ENCODE measurements at places on chromosomes 16 and 17. TPM values are rescaled to one million over a fixed set of nuclear protein-coding genes. Genes with fewer than 3 reads are reported as not detected.

DNA sequence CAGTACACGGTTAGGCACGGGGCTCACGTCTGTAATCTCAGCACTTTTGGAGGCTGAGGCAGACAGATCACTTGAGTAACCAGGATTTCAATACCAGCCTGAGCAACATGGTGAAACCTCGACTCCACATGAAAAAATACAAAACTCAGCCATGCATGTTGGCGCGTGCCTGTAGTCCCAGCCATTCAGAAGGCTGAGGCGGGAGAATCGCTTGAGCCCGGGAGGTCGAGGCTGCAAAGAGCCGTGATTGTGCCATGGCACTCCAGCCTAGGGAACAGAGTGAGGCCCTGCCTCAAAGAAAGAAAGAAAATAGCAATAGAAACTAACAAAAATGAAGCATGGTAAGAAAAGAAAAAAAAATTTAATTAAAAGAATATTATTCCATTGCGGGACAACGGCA is 128.0 kb upstream of the CHMP6 start:
- DNase-seq, result no peak

DNA sequence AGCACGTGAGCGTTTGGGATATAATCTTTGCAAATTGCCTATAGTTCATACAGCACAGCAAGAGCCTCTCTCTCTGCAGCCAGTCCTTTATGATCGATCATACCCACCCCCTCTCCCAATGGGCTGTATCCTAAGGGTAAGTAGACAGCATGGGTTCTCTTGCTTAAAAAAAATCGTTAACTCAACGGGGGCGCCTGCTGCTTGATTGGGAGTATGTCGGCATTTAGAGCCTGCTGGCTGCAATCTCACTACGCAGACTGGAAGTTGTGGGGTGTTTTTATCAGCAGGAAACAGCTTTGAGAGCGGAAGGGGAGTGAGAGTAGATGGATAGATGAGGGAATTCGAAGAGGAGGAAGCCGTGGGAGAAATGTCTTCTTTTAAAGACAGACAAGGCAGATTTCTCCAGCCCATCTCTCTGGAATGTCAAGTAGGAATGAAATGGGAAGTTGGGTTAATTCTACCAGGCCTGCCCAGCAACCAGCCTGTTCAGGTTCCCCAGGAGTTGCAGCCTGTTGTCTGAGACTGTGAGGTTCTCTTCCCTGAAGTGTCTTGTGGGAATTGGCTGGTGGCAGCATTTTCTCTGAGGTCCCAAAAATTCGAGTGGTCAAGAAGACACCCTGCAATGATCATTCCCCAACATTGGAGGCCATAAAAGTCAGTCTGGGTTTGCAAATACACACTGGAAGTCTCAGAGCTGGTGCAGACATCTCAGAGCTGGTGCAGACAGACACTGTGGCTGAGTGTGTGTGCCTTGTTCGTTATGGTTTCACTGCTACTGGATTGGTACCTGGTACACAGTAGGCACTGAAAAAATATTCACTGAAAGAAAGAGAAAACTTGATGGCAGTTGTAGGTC is 65.6 kb downstream of the PRKCB start:
- no peak for DNase-seq

Gene SOX8
- polyA plus RNA-seq, result 4.0 TPM

Gene ZNF286A
- polyA plus RNA-seq, result 40.9 TPM

GRCh38 chr16:85415196-85416090 is 197.7 kb upstream of the GSE1 start:
- no peak for DNase-seq

- no peak for DNase-seq
Observed at GRCh38 chr16:5058476-5058875, 7.3 kb downstream of the C16orf89 start.

GRCh38 chr17:41777574-41778188 is 8.8 kb downstream of the JUP start:
- DNase-seq, result peak; percentile 72

Gene HIRIP3
- polyA plus RNA-seq, result 16.7 TPM

DNA sequence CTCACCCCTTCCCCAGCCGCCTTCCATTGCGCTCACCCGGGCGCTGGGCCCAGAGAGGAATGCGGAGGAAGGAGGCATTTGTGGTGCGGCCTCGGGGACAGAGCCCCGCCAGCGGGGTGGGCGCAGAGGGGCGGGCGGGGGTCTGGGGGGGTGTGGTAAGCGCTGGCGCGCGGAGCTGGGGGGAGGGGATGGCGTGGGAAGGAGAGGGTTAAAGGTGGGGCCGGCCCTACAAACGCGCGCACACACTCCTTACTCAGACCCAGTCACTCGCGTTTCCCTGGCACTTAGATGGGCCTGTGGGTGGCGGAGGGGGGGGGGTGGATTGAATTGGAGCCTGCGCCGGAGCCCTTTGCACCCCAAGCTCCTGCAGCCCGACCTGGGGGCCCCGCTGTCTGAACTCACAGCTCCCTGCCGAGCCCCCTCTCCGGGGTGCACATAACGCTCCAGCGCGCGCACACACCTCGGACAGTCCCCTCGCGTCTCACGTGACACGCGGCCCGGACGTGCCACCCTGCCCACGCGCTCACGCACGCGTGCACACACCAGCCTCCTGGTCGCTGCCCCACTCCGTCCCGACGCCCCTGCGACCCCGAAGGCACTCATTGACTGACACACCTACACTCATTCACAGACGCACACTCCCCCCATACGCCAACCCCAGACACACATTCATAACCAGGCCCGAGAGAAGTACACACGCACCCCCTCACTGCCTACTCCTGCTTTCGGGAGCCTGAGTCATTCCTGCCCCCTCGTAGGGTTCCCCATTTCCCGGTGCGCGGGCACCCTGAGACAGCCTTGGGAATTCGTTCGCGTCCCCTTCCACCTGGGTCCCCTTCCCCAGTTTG is 844 bp downstream of the TBKBP1 start:
- no peak for DNase-seq

DNA sequence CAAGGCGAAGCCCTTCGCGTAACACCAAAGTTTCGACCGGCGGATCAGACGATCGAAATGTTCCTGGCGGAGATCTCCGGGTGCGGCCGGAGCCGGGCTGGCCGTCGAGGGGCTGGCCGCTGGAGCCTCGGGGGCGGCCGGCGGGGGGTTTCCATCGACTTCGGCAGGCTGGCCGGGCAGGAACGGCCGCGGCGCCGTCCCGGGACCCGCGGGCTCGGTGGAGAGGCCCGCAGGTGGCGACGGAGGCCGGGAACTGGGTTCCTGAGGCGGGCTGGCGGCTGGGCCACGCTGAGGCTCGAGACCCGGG is 1.1 kb downstream of the EPOP start:
- no peak for DNase-seq

GRCh38 chr17:72514891-72515290 is 394.1 kb downstream of the SOX9 start:
- DNase-seq, result no peak

Gene COPZ2
- 24.2 TPM for polyA plus RNA-seq

DNA sequence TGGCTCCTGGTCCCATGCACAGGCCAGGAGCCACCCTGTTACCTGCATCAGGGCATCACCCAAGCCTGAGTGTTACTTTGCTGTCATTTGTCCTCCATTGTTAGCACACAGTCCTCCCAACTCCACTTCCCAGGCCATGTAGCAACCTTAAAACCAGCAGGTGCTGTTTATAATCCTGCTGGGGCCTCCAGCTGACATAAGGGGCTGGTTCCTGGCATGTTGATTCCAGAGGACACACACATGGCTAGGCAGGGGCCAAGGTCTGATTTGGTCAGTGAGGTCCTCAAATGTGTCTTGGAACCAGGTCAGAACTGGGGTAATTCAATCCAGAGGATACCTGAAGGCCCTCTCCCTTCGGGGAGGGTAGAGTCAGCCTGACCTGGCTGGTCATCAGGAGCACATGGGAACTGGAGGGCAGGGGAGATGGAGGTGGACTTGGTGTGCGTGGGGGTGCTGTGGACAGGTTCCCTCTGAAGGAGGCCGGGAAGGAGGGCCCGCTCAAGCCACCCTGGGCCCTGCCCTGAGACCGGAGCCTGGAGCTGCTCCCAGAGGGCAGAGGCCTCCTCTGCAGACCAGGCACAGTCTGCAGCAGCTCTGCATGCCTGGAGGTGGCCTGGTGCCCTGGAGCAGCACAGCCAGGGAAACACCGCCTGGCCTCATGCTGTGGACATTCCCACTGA is 6.6 kb downstream of the ADORA2B start:
- no peak for DNase-seq
